ENCODE measurements at places on chromosomes 11 and 22.
A peak's percentile ranks its signal among the peaks of the same experiment; 100 is the strongest.

GRCh38 chr11:26198532-26199096, 133.3 kb upstream of the ANO3 start:
- DNase-seq, result no peak

- no peak for DNase-seq
Measured at GRCh38 chr11:65503949-65504673, 5.3 kb downstream of the MALAT1 start.

DNA sequence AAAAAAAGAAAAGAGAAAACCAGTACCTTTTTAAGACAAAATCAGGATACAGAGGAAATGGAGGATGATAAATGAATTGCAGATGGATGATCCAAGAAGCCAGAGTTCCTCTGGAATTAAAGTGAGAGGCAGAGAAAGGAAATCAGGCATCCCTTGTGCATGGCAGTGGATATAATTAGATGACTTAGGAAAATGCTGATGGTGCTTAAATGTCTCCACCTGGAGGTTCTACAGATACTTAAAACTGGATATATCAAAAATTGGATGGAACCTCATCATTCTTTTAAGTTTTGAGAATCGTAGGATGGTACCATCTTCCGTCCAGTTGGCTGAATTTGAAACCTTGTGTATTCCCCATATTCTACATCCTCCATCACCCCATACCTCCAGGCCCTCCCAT, 1040.0 kb downstream of the NTM start:
- no peak for DNase-seq

DNA sequence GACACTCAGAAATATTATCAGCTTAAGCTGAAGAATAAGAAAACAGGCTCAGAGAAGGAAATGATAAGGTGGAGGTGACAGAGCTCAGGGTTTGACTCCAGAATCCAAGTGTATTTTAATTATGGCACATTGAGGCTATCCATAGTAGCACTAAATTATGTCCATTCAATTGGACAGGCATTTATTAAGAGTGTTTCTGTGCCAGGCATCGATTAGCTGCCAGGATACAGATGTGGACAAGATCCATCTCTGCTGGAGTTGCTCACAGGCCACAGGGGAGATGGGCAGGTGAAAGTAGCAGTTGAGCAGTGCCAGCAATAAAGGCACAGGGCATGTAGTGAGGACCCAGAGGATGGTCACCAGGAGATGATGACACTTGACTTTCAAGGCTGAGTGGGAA, 592.5 kb downstream of the INSC start:
- no peak for DNase-seq

DNA sequence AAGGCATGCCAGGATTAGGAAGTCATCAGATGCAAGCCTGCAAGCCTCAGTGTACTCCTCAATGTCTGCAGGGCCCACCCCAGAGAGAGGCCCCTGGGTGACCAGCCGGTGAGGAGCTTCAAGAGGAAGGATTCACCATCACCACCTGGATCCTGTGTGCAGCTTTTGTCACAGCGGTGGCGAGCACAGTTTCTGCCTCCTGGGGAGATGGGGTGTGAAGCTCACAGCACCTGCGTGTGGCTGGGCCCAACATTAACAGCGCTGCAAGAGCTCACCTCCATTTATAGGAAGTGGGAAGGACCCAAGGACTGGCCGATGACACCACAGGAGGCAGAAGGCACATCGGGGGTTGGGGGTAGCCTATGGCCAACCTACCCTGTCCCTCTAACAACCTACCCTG, 235.3 kb downstream of the CTTN start:
- DNase-seq, result no peak

DNA sequence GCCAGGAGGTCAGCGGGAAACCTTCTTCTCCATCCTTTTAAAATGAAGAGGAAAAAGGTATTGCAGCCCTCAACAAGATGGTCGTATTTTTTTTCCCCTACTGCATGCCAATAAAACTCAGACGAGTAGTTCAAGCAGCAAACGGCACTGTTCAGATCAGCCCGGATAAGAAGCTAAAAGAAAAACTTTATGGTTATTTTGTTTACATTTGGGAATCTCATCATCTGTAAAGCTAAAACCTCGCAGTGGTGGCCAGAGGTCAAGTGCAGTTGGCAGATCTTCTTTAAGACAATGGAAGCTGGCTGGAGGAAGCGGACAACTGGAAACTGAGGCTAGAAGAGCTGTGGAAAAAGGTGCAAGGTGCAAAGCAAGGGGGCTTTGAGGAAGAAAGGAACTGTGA, 31.0 kb upstream of the CHRM4 start:
- no peak for DNase-seq

- no peak for DNase-seq
Measured at GRCh38 chr11:35147235-35147634, 8.3 kb downstream of the CD44 start.

- no peak for DNase-seq
Measured at GRCh38 chr11:65329478-65329877, 4.2 kb upstream of the DPF2 start.

GRCh38 chr11:22666325-22666687, at the start of gene GAS2:
Gene GAS2, plus strand, starts transcription at chr11:22666611. Its CDS starts 8,259 bp downstream, at chr11:22674870.
- peak; percentile 29 for DNase-seq

GRCh38 chr22:32097018-32097417, 54.0 kb downstream of the SLC5A1 start:
- DNase-seq, result no peak

- peak; percentile 8 for DNase-seq
Measured at GRCh38 chr11:2525166-2525861, 80.5 kb downstream of the KCNQ1 start.

DNA sequence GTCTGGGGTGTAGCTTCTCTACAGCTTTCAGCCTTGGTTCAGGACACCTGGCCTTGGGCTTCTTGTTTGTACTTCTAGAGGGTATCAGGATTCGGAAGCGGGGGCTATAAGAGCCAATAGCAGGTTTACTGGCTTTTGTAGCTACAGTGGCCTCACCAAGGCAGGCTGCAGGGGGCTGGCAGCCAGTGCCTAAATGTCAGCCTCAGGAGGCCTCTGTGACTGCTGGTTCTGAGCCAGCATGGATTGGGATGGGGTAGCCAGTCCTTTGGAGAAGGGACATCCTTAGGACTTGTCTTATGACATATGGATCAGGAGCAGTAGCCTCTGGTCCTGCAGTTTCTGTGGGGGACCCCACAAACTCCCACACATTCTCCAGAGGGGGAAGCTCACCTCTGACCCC, 29.9 kb downstream of the EIF3F start:
- DNase-seq, result no peak

DNA sequence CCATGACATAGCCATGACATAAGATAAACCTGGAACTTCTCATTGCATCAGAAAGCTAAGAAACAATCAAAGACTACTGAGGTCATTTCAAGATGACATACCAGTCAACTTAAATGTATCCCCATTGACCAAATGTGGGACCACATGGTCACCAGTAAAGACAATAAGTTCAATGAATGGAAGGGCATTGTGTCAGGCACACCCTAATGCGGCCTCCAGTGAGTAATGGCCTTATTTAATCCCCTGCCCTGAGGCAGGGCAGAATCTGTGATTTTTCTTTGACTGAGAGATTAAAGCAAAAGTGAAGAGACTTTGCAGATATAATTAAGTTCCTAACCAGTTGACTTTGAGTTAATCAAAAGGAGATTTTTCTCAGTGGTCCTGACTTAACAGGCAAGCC, 17.3 kb upstream of the SYT8 start:
- DNase-seq, result no peak

DNA sequence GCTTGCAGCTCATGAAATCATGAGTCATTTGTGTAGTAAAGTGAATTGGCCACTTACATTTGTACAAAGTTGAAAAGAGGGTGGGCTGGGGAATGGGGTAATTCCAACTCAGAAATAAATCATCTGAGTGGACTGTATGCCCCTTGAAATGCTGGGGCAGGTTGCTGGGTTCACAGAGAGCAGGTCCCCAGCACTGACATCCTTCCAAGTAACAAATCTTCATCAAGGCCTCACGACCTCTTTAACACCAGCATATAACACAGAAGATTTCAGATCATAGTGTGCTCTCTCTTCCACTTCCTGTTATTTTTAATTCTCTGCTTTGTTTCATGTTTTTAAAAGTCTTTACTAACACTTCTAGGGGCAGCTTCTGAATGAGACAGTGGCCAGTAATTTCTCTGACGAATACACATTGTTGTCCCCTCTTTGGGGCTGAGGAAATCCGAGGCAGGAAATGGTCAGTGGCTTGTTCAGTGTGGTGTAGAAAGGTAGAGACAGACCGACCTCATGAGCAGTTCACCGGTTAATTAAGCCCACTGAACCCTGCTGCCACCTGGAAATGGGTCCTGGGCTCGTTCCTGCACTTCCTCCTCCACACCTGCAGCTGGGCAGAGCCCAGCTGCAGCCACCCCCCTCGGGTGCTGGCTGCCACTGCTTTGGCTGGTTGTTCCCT, 127.7 kb downstream of the MAML2 start:
- no peak for DNase-seq

DNA sequence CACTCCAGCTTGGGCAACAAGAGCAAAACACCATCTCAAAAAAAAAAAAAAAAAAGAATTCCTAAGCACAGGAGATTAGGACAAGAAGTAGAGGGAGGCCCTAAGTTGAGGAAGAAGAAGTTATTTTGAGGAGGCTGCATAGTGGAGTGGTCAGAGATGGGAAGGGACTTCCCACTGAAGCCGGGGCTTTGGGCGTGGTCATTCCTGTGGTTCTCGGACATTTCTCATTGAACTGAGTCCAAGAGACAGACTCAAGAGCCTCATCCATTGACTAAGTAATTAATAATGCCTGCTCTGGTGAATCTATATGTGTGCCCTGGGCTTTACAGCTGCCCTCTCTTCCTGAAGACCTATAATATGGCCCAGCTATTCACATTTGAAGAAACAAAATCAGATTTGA, 53.2 kb upstream of the FTH1 start:
- no peak for DNase-seq

DNA sequence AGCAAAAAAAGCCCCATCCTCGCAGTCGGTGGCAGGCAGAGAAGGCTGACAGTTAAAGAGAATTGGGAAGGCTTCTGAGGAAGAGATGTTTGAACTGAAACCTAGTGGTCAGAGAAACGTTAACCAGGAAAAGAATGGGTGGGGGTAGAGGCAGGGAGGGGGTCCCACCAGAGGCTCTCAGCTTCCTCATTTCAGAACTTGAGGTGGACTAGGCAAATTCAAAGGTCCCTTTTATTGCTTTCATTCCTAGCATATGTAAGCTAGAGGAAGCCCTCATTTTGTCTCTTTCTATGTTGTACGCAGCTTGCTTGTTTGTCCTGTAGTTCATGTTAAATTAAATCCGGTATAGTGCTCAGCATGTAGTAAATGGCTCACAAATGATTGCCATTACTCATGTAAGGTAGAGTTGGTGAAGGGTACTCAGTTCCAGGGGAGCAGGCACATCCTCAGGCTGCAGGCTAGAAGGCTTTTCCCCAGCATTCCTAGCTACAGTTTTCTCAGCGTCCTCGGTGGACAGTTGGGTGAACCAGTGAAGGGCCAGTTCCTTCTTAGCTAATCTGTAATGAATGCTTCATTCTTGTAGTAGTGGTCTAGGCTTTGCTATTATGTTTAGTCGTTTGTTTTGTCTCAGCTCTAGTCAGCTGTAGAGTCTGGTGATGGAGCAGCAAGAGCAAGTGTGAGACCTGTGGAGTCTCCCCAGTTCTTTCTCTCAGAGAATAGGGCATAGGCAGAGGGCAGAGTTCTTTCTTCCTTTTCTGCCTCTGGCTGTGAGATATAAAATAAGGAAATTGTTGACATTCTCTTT, 58.6 kb downstream of the UVRAG start:
- no peak for DNase-seq

DNA sequence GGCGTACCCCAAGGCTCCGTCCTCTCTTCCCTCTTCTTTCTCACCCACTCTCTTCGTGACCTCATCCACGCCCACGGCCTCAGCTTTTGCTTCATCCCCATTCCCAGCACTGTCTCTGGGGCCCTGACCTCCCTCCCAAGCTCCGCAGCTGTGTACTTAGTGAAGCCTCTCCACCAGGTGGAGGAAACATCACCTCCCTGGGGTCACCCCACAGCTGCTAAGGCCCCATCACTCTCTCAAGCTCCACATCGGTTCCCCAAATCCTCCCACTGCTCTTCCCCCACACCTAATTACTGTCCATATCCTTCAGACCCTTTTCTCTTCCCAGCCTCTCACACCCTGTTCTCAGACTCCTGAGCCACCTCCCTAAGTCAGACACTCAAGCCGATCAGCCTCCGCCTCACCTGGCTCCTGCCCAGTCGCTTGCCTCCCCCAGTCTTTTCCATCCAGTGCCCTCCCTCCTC, 7.9 kb upstream of the SYT7 start:
- DNase-seq, result peak; percentile 73

- no peak for DNase-seq
Measured at GRCh38 chr22:17423616-17424015, 54.4 kb downstream of the CECR2 start.

GRCh38 chr11:17516551-17517150, 27.6 kb downstream of the USH1C start:
- DNase-seq, result no peak

DNA sequence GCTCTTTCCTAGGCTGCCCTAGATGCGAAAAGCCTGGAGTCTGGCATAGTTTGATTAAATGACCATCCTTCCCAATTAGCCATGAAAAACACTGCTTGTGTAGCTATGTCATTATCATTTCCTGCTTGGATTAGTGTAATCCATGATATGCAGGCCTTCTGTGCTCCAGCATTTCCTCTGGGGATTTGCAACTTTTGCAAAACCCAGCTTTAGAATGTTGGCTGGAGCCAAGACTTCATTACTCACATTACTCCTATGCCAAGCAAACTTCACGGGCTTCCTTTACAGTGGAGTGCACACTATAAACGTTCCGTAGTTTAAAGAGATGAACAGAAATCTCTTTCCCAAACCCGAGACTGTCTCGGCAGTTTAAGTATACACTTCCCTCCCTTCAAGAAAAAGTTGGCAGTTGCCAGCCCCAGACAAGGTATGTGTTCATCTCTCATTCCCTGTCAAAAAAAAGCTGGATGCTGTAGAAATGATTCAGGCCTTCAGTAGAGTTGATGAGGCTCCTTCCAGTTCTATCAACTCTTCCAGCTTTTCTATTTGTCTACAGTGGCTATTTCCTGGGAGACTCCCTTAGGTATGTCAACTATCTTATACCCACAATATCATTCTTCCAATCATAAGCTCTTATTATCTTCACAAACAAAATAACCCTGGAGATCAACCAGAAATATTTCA, 180.0 kb downstream of the MAML2 start:
- peak; percentile 40 for DNase-seq

- no peak for DNase-seq
Measured at GRCh38 chr11:131809203-131809918, 438.9 kb downstream of the NTM start.

GRCh38 chr11:119093942-119094815, 7.5 kb downstream of the DPAGT1 start:
- DNase-seq, result peak; percentile 48

GRCh38 chr22:46057246-46058090, 80.5 kb upstream of the WNT7B start:
- no peak for DNase-seq

GRCh38 chr22:28547132-28547842, 132.4 kb downstream of the TTC28 start:
- DNase-seq, result no peak

GRCh38 chr11:94732617-94733281, 35.4 kb upstream of the AMOTL1 start:
- DNase-seq, result peak; percentile 72

GRCh38 chr11:19659529-19659928, 53.1 kb upstream of the NAV2 start:
- DNase-seq, result no peak

GRCh38 chr22:39278040-39278439, 33.3 kb upstream of the PDGFB start:
- peak; percentile 76 for DNase-seq
